DMS153 (cell line): ENCODE measurements at places on chromosomes 12 and 14.

DNA sequence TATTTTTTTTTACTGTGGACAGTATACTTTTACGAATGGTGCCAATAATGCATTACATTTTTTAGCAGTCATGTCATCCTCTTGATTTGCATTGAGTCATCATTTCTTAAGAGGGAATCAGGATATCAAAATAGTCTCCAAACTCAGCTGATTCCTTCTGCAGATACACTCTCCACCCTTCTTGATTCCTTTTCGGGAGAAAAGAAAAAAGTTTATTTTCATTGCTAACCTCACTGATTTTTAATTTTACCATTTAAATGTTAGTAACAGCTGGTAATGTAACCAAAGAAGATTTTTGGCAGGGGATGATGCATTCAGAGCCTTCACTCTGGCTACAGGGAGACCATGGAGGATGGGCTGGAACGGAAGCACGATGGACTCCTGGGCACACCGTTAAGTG, 47.5 kb downstream of the MRPL42 start:
- no peak for DNase-seq

GRCh38 chr12:111685322-111685810, 390 bp downstream of the BRAP start:
- no peak for DNase-seq

GRCh38 chr12:104628831-104629135, 172.0 kb downstream of the CHST11 start:
- no peak for DNase-seq

GRCh38 chr12:3651585-3652424, 101.1 kb downstream of the CRACR2A start:
- no peak for DNase-seq
